LHCN-M2 (cell line): ENCODE measurements at places on chromosomes 2 and 18.

DNA sequence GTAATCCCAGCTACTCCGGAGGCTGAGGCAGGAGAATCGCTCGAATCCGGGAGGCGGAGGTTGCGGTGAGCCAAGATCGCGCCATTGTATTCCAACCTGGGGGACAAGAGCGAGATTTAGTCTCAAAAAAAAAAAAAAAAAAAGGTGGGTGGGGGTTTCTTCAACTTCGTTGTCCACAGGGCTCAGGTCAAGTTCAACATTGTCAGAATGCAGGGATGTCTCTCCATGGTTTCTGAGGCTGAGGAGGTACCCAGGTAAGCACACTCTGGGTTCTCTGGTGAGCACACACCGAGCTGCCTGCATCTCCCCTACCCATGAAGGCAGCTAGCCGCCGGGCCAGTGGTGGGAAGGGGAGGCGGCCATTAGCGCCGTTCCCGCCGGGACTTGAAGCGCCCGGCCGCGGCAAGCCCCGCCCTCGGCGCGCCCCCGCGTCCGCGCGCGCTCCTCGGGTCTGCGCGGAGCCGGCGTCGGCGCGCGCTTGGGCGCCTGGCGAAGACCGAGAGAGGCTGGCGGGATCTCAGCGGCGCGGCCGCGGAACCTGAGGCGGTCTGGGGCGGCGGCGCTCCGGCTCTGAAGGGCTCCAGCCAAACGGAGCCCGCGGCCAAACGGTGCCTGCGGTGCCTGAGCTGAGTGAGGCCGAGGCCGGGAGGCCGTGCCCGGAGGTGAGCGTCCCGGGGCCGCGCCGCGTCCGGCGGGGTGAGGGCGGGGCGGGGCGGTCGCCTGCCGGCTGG is at the start of gene UBXN2A:
Gene UBXN2A, plus strand, starts transcription at position 477 of the 731 bp plus-strand sequence. CDS start 17,852 bp downstream, outside the sequence.
- peak; percentile 75 for DNase-seq

- DNase-seq, result no peak
These were observed 73.4 kb downstream of the ZFP36L2 start for GRCh38 chr2:43152741-43153647.

DNA sequence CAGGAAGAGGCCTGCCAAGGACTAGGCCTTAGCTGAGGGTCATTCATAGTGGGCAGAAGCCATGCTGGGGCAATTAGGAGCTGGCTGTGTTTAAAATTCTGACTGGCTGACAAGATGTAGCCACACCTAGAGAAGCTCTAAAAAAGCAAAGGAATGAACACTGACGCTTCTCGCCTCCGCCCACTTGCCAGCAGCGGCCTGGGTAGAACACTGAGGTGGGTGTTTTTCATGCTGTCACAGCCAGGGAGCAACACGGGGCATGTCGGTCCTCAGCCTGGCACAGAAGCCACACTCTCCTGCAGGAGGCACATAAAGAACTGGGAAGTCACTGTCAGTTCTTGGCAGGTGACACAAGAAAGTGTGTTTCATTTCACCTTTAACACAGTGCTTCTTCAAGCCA is 10.4 kb downstream of the CHST10 start:
- no peak for DNase-seq

- no peak for DNase-seq
These were observed 114.1 kb upstream of the OTOS start for GRCh38 chr2:240254337-240255164.
